ENCODE measurements at places on chromosomes 7 and 10.

DNA sequence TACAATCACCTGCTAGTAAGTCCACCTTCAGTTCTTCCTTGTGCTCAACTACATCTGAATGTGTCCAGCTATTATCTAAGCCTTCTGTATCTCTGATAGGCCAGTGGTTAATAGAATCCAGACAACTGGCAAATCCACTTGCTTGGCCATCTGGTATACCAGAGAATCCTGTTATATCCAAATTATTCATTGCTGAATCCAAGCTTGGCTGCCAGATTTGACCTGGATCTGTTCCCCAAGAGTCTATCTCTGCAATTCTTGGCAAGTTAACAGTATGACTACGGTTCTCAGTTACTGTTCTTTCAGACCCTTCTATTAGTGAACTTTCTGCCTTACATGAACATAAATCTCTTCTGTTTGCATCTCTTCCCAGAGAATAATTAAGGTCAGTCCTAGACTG, 154.6 kb upstream of the TARP start:
- no peak for DNase-seq

- DNase-seq, result no peak
Observed at GRCh38 chr10:26044141-26044749, 110.2 kb downstream of the MYO3A start.

DNA sequence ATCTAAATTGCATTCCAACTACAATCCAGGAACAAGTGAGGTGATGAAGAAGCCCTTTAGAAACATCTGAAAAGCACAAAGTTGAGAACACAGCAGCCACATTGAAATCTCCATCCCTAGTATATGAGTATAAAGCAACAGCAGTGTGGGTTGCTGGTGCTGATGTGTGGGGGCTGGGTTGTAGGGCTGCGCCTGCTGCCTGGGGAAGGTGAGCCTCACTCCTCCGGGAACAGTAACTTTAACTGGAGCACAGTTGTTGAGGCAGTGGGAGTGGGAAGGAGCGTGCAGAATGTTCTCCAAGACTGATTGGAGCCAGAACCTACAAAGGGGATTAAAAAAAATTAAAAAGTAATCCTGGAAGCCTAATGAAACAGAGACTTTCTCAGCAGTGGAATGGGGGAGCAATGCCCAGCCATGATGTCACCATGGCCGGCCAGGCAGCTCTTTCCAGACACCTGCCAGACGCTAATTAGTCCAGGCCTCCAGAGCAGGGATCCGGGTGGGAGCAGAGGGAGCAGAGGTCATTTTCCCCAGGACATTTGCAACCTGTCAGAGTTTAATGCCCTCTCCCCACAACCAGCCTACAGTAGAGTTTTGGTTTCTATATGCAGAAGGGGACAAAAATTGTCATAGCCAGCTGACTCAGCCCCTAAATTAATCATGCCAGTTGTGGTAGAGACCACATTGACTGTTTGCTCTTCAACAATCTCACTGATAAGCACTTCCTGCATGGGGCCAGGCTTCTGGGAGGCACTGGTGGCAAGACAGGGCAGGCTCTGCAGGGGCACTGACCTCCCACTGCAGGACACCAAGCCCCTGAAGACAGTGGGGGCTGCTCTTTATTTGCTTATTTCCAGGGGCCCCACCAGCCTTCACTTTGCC, 133.0 kb upstream of the ZNF32 start:
- no peak for DNase-seq

DNA sequence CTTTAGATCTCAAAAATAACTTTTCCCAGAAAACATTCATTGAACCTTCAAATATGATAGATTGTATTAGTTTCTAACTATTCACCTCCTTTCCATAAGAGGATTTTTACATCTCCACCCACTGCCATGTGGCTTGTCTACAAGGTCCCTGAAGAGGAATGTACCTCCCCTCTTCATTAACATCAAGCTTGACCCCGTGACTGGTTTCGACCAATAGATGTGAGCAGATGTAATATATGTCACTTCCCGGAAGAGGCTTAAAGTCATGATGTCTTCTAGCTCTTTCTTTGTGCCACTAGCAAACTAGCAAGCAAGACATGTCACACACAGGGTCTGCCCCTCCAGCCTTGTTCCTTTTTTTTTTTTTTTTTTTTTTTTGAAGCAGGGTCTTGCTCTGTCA, 6.9 kb downstream of the BAZ1B start:
- no peak for DNase-seq

GRCh38 chr7:87218796-87219544, 562 bp downstream of the TMEM243 start:
- DNase-seq, result no peak

DNA sequence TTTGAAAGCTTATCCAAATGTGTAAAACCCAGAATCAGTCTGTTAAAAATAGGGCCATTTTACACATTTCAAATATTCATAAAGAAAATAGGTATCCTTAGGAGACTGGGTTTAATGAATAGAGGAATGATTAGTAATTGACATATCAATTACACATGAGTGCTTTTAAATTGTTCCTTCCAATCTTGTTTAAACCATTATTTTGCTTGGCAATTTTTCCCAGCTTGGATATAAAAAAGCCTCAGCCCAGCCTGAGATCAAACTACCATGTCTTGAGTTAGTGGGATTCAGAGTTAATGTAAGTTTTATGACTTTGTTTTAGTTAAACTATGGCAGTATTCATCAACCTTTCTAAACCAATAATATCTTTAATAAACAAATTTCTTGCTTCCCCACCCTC, 28.3 kb downstream of the PARP12 start:
- no peak for DNase-seq

- no peak for DNase-seq
Observed at GRCh38 chr7:84085998-84086397, 108.6 kb downstream of the SEMA3A start.

GRCh38 chr7:5797716-5798115, 16.3 kb upstream of the RNF216 start:
- DNase-seq, result no peak

DNA sequence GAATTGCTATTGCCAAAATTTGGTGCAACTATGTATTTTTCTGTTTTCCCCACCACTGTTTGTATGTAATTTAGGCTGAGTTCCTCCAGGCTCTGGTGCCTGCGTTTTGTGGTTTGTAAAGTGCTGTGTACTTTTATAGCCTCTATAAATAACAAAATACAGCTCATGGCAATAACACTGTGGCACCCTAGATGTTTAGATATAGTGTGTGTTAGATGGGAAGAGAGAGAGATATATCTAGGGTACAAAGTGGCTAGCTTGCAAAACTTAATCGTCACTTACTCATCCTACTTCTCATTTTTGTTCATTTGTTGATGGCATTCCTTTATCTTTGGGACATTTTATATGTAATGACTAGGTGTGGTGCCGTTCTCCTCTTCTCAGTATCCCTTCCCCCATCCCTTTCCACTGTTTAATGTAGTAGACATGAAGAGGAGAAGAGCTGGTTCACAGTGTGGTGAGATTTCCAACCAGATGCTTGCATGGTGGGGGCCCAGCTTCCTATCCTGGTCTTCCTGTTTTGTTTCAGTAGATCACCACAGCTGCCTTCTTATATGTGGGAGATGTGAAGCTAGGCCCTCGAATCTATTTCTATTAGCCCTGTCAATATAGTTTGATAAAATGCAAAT, 115.0 kb downstream of the SND1 start:
- DNase-seq, result no peak

DNA sequence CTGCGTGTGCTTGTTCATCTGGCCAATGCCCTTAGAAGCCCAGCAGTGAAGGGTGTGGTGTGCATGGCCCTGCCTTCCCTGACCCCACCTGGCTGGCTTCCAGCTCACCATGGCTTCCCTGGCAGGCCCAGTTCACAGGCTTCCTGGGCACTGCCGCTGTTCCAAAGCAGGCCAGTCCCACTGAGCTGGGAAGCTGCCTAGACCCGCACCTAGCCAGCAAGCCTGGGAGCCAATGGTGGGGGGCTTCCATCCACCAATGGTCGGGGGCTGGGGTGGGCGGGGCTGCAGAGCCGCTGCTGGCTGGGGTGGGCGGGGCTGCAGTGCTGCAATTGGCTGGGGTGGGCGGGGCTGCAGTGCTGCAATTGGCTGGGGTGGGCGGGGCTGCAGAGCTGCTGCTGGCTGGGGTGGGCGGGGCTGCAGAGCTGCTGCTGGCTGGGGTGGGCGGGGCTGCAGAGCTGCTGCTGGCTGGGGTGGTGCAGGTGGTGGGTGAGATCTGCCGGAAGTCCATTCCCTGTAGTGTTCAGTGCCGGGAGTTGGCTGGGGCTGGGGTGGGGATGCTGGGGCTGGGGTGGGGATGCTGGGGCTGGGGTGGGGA, 12.4 kb downstream of the CALY start:
- peak; percentile 47 for DNase-seq

DNA sequence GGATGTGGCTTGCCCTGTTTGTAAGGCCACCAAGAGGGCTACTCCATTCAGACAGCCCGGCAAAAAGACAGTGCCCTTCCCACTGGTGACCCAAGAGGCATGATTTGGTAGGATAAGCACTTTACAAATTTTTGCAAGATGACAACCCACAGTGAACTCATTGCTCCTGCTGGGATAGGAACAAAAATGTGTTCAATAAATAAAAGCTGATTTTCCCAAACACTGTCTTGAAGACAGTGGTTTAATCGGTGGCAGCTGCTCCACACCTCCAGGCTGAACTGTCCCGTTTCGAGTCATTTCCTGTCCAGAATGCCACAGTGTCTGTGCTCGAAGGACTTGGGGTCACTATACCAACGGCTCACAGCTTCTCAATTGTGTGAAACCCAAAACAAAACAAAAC, 45.1 kb upstream of the NPTX2 start:
- DNase-seq, result no peak

DNA sequence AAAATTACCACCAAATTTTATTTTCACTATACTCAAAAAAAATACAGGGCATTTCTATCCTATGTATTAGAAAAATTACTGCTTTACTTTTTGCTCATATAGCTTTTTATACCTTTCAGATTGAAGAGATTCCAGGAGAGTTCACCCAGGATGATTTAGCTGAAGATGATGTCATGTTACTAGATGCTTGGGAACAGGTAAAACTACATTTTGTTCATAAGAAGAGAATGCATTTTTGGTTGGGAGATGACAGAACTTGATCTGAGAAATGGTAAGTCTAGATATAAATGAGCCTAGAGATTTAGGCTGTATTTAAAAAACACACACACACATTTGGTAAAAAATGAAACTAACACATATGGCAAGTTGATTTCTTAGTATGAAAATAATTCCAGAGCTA, 38.1 kb upstream of the ARL4A start:
- no peak for DNase-seq

GRCh38 chr7:3616306-3616705, 315.3 kb downstream of the SDK1 start:
- DNase-seq, result no peak

- no peak for DNase-seq
Observed at GRCh38 chr7:67619175-67619574, 622.5 kb downstream of the TYW1 start.

DNA sequence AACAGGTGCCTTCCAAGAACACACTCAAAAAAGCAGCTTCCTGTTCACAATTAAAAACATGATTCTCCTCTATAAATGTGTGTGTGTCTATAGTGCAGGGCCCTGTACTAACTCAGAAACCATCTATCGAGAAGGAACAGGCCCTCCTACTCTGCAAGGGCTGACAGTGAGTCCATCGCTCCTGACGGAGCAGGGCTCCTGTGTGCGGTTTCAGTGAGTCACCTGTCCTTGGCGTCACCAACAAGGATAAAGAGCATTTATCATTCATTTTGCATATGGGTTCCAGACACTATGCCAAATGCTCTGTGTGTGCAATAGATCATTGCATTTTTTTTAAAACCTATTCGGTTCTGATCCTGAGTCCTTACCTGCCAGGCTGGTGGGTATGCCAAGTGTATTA, 63.7 kb downstream of the TACC2 start:
- DNase-seq, result no peak

GRCh38 chr10:67771200-67771599, 66.8 kb downstream of the DNAJC12 start:
- no peak for DNase-seq
